ENCODE measurements at places on chromosomes 5 and 9.
A peak's percentile ranks its signal among the peaks of the same experiment; 100 is the strongest.

GRCh38 chr5:158737536-158738027 is 362.1 kb downstream of the EBF1 start:
- no peak for DNase-seq

DNA sequence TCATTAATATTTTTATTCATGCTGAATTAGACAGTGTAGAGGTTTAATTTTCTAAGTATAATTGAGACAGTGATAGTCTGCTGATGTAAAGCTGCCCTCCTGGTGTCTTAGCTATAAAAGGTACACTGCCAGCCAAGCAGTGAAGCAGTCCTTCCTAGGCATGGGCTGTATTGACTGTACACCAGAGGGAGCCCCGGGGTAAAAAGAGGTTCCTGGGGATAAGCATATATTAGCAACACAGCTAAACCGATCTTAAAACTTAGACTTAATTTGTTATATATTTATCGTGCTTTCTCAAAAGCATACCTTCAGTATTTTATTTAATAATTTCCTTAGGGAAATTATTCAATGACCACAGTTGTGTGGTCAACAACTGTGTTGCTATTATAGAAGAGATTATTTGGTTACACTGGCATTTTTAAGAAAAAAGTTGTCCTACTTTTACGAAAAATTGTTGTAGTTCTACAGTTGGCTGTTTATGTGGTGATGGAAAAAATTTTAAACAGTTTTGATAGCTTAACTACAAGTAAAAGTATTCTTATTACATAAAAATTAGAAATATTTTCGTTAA is 68.8 kb downstream of the ELL2 start:
- DNase-seq: peak; percentile 34

GRCh38 chr5:133311176-133311575 is 259.4 kb downstream of the HSPA4 start:
- DNase-seq: no peak

GRCh38 chr5:135308245-135308644 is 90.8 kb downstream of the MACROH2A1 start:
- no peak for DNase-seq

DNA sequence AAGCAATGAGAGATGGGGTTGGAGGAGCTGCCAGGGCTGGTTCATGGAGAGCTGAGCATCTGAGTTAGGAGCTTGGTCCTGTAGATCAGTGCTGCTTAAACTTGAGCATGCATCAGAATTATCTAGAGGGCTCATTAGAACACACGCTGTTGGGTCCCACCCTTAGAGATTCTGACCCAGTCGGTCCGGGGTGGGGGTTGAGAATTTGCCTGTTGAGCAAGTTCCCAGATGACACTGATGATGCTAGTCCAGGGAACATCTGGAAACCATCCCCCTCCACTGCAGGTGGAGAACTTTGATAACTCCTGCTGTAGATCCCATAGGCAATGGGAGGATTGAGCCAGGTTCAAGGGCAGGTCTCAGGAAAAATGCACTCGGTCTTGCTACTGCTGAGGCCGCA is 158.0 kb upstream of the KLF4 start:
- DNase-seq: no peak

- DNase-seq: no peak
Measured at GRCh38 chr9:15763371-15763770, 210.5 kb downstream of the CCDC171 start.

- DNase-seq: no peak
Measured at GRCh38 chr5:136349029-136349428, 16.3 kb downstream of the TRPC7 start.
